ENCODE measurements at places on chromosomes 5 and 9. TPM values are rescaled to one million over a fixed set of nuclear protein-coding genes. Genes with fewer than 3 reads are reported as not detected.
A peak's percentile ranks its signal among the peaks of the same experiment; 100 is the strongest.

The ZNF367 gene
- 3.6 TPM for total RNA-seq

The LVRN gene
- total RNA-seq, result 0.43 TPM

The PRRC1 gene
- total RNA-seq, result 84.0 TPM

The PPP1R26 gene
- 15.6 TPM for total RNA-seq

The POLR3G gene
- 3.5 TPM for total RNA-seq

The SMIM33 gene
- not detected for total RNA-seq

The LCN12 gene
- total RNA-seq, result 1.6 TPM

The DIMT1 gene
- total RNA-seq, result 23.5 TPM

The FOXD1 gene
- total RNA-seq, result 0.33 TPM

The GPR150 gene
- total RNA-seq, result not detected

The GCNT4 gene
- total RNA-seq, result 7.9 TPM

The STOM gene
- total RNA-seq, result 156 TPM

The PDE6A gene
- 3.6 TPM for total RNA-seq

The EIF4E1B gene
- not detected for total RNA-seq

The BTNL3 gene
- 31.3 TPM for total RNA-seq

The INSL6 gene
- not detected for total RNA-seq

The GRXCR2 gene
- not detected for total RNA-seq

The IL4 gene
- total RNA-seq, result not detected

GRCh38 chr9:123322273-123323195 lies 33.5 kb upstream of the CRB2 start:
- no peak for DNase-seq

GRCh38 chr5:104452550-104452949 lies 890.0 kb upstream of the NUDT12 start:
- no peak for DNase-seq

GRCh38 chr5:26761045-26761444 lies 277.3 kb downstream of the CDH9 start:
- no peak for DNase-seq

DNA sequence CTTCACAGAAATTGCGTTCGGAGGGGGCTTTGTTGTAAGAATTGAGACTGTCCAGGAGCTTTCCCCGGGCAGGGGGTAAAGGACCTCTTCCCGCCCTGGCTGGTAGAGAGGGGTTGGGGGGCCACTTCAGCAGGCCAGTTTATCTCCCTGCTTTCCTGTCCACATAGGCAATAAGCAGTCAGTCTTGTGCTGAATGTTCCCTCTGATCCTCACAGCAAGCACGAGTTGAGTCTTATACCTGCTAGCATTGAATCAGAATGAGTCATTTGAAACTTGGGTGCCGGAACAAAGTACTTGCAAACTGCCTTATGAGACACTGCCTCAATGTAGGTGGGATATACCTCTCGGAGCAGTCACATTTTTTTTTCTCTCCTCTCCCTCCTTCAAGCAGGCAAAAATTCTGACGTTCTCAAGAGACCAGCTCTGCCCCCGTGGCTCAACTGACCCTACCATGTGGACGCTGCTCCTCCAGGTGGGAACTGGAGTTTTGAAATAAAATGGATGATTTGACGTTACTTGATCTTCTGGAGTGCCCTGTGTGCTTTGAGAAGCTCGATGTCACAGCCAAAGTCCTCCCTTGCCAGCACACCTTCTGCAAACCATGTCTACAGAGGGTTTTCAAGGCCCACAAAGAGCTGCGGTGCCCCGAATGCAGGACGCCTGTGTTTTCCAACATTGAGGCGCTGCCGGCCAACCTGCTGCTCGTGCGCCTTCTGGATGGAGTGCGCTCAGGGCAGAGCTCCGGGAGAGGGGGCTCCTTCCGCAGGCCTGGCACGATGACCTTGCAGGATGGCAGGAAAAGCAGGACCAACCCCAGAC lies 1.3 kb downstream of the SH3RF2 start:
- peak; percentile 76 for DNase-seq

DNA sequence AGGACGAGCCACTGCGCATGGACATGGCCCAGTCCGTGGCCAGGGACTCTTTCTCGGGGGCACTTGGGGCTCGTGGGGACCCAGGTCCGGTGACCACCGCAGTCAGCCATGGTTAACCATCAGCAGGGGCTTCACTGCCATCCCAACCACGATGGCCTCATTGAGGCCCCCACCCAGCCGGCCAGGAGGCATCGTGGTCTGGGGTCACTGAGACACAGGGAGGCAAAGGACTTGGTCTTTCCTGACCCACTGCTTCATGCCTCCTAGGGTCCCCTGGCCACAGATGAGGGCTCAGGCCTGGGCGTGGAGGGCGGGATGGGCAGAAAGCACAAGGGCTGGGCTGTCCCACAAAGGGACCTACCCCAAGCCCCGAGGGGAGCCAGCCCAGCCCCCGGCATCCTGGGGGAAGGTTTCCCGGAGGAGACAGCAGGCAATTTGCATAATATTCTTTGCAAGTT lies 6.6 kb downstream of the NACC2 start:
- DNase-seq, result no peak

DNA sequence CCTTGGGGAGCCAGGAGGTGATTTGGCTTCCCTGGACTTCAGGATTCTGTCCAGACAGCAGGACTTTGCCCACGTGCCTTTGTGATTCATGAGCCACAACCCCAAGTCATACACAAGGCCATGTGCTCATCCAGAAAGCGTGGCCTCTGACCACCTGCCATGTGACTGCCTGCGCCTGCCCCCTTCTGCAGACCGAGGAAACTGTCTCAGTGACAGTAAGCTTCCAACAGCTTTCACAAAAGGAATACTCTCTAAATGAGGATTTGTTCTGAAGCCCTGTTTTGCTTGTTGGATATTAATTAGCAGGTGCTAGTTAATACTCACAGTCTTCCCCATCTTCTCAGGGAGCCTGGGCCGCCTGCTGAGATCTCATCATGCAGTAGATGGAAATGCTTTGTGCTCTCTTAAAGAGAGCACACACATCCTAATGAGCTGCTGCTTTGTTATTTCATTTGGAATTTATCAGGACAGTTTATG lies 36.9 kb upstream of the ANGPTL2 start:
- DNase-seq, result peak; percentile 82

GRCh38 chr9:126783949-126784348 lies 20.9 kb upstream of the ZBTB43 start:
- no peak for DNase-seq

DNA sequence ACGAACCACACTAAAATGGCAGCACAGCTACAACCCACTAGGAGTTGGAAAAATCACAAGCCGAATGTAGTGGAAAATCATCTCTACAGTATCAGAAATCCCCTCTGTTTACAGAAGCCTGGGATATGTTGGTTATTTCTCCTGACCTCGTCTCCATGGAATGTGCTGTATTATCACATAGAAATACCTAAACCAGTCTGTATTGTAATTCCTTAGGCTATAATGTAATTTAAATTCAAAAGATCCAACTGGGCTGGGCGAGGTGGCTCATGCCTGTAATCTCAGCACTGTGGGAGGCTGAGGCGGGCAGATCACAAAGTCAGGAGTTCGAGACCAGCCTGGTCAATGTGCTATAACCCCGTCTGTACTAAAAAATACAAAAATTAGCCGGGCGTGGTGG lies 244.8 kb upstream of the MPDZ start:
- no peak for DNase-seq

- DNase-seq, result peak; percentile 74
Observed at GRCh38 chr9:34628656-34629490, at the start of gene ARID3C. Gene ARID3C (minus strand): TSS chr9:34629066. CDS start chr9:34628014, 1,052 bp downstream.

DNA sequence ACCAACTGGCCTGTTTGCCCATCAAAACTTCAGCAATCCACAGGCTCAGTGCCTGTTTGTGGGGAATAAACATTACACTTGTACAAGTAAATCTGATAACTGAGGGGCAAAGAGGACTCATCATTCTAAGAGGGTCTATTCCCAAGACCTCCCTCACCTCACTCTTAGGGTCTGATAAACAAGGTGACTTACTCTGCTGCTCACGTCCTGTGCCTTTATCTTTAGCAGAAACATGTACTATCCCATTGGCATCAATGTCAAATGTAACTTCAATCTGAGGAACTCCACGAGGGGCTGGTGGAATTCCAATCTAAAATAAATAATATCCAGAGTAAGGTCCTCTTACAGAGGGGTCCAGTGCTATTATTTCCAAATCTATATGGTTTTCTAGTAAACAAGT lies 14.6 kb upstream of the ETF1 start:
- DNase-seq, result no peak

DNA sequence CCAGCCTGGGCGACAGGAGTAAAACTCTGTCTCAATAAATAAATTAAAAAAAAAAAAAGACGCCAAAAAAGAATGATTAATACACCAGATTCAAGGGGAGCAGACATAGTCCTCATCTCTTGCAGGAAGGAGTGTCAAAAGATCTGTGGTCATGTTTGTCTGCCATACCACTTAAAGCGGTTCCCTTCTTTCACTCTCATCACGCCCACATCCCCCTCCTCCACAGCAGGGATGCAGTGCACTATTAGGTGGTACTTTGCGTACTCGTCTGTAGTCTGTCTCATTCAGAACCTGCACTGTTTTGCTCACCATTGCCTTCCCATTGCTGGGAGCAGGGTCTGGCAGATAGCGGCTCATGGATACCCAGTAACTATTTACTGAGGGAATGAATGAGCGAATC lies 11.2 kb downstream of the CDHR2 start:
- no peak for DNase-seq

DNA sequence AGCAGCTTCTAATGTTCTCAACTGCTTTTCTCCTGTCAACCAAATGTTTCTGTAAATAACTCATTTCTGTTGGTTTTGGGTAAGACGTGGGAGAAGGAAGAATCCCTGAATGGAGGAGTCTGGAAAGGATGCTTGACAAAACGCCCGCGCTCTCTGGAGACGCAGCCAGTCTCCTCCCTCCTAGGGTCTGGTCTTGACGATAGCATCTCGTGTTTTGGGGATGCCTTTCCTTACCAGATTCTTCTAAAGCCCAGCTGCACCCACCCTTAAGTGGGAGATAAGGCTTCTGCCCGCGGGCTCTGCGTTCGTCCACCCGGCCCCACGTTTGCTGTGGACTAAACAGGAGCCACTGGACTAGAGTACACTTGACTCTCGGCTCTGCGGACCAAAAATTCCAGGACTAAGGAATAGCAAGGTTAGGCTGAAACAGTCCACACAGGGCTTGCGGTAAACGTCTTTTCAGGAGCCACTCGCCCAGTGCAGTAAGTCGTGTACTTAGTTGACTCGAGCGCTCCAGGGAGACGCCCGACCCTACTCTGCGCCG lies 491 bp upstream of the CTSL start:
- peak; percentile 38 for DNase-seq

DNA sequence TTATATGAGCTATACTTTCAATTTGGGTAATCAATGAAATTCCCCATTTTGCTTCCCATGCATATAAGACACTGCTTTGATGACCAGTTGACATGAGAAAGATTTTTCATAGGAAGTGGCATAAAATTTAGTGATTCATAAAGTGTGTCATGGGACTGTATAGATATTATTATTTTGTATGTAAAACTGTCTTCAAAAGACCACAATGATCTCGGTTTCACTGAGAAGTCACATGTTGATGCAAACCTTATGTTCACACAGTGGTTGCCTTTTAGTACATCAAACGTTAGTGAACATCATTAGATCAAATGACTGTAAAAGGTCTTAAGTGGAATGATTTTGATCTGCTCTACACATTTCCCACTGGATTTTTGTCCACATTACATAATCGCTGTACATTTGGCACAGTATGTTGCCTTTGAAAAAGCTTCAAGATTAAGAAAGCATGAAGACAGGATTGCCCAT lies 349.2 kb upstream of the MEF2C start:
- DNase-seq, result no peak

DNA sequence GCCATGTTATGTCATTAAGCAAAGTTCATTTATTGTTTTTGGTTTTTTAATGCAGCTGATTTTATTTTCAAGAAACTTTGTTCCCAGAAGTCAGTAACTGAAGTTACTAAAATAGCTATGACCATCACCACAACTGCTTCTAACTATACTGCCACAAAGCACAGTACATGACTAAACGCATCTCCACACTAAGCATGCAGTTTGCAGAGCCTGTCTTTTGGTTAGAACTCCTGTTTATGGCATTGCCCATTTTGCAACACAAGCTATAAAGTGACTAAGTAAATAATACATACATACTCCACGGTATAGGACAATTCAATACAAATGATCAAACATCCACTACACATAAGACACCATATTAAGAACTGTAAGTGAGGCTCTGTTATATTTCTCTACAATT lies 109.7 kb downstream of the MLLT3 start:
- no peak for DNase-seq

DNA sequence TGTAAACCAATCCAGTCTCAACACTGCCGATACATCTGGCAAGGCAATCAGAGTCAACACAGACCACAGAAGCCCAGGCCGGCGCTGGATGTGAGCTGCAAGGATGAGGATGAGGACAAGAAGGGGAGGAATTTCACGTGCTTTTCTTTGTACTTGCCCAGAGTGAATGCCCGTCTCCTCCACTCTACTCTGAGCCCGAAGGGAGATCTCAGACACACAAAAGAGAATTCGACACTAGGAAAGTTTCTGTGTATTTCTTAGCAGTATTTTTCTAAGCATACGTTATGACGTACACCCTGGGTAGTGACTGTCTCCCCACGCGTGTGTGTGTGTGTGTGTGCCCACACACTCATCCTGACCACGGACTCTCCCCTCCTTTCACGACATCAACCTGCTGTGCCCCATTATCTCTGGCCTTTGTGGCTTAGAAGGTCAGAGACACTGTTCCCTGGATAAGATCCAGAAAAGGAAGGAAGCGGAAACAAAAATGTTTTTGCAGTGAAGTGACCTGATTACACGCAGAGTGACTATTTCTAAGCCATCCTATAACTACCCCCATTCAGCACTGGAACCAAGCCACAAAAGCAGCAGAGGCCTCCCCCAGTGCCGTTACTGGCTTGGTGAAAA lies 227.3 kb upstream of the DAPK1 start:
- no peak for DNase-seq

GRCh38 chr5:178994580-178995340 lies at the start of gene GRM6:
Gene GRM6 (minus strand): TSS chr5:178995320. CDS start chr5:178994944, 376 bp downstream.
- DNase-seq, result no peak

GRCh38 chr5:167050568-167051401 lies 1240.7 kb upstream of the WWC1 start:
- DNase-seq, result no peak

GRCh38 chr9:77271023-77271690 lies 93.8 kb downstream of the VPS13A start:
- no peak for DNase-seq

- no peak for DNase-seq
Observed at GRCh38 chr9:72880821-72881220, 72.0 kb downstream of the ALDH1A1 start.

- DNase-seq, result peak; percentile 59
Observed at GRCh38 chr5:10555277-10555684, 8.6 kb upstream of the ANKRD33B start.

DNA sequence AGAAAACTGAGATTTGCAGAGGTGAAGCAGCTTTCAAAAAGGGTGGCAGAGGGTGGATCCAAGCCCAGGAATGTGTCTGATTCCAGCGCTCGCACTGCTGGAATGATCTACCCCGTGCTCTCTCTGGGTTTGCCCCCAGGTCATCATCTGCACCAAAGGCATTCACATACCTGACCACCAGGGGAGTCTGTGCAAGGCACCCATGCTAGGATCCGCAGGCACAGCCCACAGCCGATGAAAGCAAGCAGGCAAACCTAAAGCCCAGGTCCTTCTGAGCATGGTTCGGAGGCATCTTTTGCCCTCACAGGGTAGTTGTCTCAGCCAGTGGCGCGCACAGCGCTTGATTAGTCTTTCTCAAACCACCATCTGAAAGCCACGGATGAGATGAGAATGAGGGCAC lies 56.6 kb downstream of the TEK start:
- DNase-seq, result peak; percentile 12

GRCh38 chr9:93108291-93109041 lies 12.4 kb downstream of the CARD19 start:
- no peak for DNase-seq

Measured in hepatocyte (in vitro differentiated cells).